Stimulated activated CD4-positive, alpha-beta T cell treated with anti-CD3 and anti-CD28 coated beads, Interleukin-2, amount 100 ng/mL, for 4 hours (primary cell): ENCODE measurements at places on chromosomes 1 and 21.

DNA sequence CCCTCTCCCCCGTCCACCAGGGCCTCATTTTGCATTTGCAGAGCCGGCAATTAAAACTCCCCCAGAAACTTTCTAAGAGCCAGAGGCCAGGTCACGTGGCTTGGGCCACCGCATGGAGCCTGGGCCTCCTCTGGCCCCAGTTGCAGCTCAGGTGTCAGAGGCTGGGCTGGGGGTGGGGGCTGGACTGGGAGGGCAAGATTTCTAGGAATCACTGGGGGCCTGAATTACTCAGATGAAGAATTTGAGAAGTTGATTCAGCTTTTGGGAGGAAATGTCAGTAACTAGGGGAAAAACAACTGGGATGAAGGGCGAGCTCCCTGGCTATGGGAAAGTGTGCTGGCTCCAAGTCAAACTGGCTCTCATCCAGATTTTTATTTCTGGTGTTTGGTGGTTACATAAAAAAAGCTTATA, 151.0 kb downstream of the CDC7 start:
- no peak for DNase-seq

DNA sequence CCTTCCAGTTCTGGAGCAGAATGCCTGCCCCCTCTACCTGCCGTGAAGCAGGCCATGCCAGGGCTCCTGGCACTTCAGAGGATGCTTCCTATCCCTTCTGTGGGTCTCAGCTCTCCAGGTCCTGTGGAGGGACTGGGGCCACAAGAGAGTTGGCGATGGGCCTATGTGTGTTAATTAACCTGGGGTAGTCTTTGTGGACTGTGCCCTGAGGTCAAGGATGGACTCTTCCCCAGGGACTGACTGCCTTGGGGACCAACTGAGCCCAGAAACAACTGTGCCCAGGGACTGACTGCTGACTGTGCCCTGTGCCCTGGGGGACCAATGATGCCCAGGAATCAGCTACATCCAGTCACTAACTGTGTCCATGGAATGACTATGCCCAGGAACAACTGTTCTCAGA, 37.5 kb upstream of the POU3F1 start:
- no peak for DNase-seq

DNA sequence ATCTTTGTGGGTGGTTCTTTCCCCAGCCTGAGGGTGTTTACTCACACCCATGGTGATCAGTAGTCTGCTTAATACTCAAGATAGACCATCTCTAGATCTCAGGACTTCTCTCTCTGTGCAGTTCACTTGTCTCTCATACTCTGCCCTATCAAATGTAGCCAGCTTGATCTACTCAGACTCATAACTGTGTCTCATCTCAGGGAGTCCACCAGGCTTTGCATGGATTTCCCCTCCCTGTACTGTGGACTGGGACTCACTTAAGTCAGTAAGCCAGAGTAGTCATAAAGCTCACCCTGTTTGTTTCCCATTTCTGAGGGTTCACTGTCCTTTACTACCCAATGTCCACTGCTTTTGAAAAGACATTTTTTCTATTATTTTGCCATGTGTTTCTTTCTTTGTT, 41.8 kb downstream of the LYPLAL1 start:
- DNase-seq = no peak

GRCh38 chr1:210260096-210260495, 27.5 kb downstream of the SERTAD4 start:
- no peak for DNase-seq

DNA sequence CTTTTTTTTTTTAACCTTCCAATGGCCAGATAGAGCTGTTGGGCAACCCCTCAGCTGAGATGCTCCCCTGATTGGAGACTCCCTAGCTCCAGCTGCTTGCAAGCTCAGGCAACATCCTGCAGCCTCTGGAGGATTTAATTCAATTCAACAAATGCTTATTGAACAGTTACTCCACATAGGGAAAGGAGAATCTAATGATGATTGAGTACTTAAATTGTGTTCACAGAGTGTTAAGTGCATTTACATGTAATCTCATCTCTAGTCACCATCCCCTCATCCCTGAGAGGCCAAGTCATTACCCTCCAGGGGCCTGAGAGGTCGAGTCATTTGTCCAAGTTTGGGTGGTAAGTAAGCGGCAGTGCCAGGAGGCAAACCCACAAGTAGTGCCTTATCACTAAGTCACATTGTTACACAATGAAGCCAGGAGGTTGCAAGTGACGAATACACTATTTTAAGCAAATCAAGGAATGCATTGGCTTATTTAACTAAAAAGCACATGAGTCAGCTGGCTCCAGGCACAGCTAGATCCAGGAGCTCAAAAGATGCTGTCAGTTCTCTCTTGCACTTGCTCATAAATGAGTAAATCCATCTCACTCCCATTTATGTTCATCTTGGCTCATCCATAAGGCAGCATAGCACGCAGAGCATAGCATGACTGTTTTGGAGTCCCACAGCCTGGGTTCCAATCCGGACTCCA, 64.3 kb downstream of the OPTC start:
- DNase-seq = no peak
